ENCODE measurements at places on chromosomes 7 and 10.

GRCh38 chr7:107581387-107582013 lies 1.5 kb downstream of the BCAP29 start:
- H3K4me1 ChIP-seq, result peaks cover 9% of the 10 kb centered on the region
- no peak for DNase-seq
- H3K36me3 ChIP-seq, result peaks cover 38% of the 10 kb centered on the region
- no peak overlapping the region for H3K27ac ChIP-seq
- H3K4me3 ChIP-seq, result peak overlapping the region; percentile 97

DNA sequence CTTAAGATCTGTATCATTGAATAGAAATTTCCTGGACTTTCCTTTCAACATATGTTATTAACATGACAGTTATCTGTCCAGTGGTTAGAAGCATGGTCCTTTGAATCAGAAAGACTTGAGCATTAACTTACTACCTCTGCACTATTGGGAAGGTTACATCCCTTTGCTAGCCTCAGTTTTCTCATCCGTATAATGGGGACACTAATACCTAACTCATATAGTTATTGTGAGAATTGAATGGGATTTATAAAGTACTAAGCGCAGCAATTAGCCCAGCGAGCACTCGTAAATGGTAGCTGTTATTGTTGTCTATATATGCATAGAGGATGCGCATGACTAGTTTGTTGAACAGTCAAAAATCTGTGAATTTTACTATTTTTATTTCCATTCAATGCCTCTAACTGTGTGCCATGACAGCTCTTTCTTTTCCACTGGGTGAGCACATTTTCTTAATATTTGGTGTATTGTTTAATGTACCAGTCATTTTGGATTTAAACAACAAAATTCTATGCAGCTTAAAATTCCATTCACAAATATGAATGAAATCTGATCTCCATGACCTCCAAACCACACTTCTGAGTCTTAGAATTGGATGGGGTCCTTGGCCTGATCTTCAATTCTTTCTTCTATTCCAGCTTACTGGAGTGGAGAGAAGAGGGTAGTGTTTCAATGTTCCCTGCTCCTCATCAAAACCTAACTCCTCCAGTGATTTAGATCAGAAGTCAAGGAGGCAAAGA lies 65.0 kb downstream of the CACNB2 start:
- no peaks in the 10 kb centered on the region for H3K36me3 ChIP-seq
- H3K27ac ChIP-seq, result no peak overlapping the region
- DNase-seq, result no peak
- no peak overlapping the region for H3K4me3 ChIP-seq
- H3K27me3 ChIP-seq, result no peaks in the 10 kb centered on the region

DNA sequence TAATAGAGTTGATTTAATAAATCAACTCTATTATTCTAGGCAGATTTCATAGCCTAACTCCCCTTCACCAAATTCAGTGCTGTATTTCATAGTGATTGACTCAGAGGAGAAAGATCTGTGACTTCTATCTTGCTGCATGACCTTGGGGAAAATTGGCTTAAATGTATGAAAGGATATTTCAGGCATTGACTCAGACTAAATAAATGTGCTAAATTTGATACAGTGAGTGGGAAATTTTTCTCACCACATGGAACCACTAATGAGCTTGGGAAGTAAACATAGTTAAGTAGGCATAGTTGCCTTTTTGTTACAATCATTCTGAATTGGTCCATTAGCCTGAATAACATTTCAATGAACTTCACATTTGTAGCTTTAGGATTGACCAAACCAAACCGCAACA lies 89.0 kb upstream of the PRPS1L1 start:
- peak overlapping the region; percentile 9 for H3K27ac ChIP-seq
- H3K4me1 ChIP-seq, result peaks cover 17% of the 10 kb centered on the region
- H3K36me3 ChIP-seq, result no peaks in the 10 kb centered on the region
- no peaks in the 10 kb centered on the region for H3K27me3 ChIP-seq

DNA sequence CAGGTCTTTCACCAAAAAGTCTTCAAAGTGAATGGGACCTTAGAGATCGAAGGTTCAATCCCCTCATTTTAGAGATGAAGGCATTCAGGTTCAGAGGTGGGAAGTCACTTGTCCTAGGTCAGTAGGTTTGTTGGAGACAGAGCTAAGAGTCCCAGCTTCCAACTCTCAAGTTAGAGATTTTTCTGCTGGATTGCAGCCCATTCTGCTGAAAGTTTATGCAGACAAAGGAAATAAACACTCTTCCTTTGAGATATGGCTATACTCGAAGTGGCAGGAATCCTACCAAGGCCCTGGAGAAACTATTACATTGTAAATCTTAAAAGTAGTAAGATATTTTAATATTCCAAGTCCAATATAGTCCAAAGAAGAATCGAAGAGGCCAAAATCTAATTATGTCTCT lies 64.4 kb downstream of the LYZL1 start:
- H3K4me1 ChIP-seq, result peaks cover 43% of the 10 kb centered on the region
- H3K36me3 ChIP-seq, result no peaks in the 10 kb centered on the region
- no peaks in the 10 kb centered on the region for H3K27me3 ChIP-seq

DNA sequence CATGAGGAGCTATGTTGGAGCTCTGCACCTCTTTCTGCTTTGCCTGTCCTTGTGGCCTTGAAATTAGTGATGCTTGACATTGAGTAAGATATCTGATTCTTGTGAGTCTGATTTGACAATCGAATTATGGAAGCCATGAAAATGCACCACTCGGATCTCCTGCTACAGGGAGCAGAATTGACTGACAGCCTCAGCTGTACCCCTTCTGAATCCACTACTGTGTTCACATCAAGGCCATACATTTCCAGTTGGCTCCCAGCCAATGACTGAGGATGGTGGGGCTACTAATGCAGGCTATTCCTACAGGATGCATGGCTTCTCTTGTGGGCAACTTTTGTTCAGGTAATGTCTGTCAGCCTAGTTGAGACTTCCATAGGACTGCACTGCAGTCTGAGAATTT lies 321.9 kb downstream of the REEP3 start:
- no peak overlapping the region for H3K4me3 ChIP-seq
- no peaks in the 10 kb centered on the region for H3K36me3 ChIP-seq
- H3K27me3 ChIP-seq, result no peaks in the 10 kb centered on the region
